ENCODE measurements at places on chromosomes 1 and 21.

GRCh38 chr1:21517161-21517589 lies 8.0 kb downstream of the ALPL start:
- no peak for DNase-seq

- no peak for DNase-seq
Observed at GRCh38 chr1:4108758-4109627, 208.9 kb upstream of the C1orf174 start.

- no peak for DNase-seq
Observed at GRCh38 chr1:232421143-232421796, 208.7 kb downstream of the SIPA1L2 start.

- no peak for DNase-seq
Observed at GRCh38 chr1:53706356-53706755, 32.6 kb downstream of the GLIS1 start.

- no peak for DNase-seq
Observed at GRCh38 chr21:42755766-42756579, 102.6 kb downstream of the PDE9A start.

- peak; percentile 65 for DNase-seq
Observed at GRCh38 chr1:27568300-27569087, 35.5 kb downstream of the AHDC1 start.

DNA sequence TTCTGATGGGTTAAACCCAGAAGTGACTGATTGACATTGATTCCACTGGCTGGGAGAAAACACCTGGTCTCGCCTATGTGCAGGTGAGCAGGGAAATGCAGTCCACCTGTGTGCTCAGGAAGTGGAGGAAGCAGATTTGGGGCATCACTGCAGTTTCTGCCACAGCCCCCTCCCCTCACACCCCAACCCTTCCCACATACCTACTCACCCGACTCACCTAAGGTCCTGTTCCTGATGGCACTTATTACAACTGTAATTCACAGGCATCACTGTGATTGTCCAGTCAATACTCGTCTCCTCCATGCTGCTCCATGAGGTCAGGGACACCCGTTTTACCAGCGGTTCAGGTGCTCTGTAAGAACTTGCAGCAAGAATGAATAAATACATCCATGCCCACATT lies 68.5 kb downstream of the PCP4 start:
- no peak for DNase-seq

DNA sequence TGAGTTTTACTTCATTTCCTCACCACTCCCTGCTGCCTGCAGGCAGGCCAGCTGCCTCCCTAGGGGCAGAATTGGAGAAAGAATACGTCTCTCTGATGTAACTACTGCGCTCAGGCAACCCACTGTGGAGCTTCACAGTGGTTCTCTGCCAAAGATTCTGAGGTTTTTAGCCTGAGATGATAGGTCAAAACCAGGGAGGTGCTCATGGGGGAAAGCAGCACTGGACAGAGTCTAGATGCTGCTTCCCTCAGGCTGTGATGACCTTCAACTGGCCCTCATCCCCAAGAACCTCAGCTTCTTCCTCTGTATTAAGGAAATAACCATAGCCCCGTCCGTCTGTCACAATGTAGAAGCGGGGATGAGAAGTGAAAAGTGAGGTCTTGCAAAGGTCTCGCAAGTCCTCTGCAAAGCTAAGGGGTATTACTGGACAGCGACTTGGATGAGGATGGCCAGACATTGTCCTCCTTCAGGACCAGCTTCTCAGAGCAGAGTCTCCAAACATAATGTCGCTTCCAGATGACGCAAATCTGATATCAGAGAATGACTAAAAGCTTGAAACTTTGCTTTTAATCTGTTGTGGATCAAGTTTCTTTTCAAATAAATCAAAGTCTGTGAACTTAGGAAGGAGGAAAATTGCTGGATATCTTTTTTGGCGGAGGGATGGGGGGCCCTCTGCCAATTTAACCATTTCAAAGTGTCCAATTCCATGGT lies 65.9 kb upstream of the ATP5PO start:
- DNase-seq: no peak

- DNase-seq: no peak
Observed at GRCh38 chr1:33327587-33328325, 6.9 kb upstream of the A3GALT2 start.

GRCh38 chr1:26861286-26861701 lies 1.7 kb upstream of the SFN start:
- no peak for DNase-seq

DNA sequence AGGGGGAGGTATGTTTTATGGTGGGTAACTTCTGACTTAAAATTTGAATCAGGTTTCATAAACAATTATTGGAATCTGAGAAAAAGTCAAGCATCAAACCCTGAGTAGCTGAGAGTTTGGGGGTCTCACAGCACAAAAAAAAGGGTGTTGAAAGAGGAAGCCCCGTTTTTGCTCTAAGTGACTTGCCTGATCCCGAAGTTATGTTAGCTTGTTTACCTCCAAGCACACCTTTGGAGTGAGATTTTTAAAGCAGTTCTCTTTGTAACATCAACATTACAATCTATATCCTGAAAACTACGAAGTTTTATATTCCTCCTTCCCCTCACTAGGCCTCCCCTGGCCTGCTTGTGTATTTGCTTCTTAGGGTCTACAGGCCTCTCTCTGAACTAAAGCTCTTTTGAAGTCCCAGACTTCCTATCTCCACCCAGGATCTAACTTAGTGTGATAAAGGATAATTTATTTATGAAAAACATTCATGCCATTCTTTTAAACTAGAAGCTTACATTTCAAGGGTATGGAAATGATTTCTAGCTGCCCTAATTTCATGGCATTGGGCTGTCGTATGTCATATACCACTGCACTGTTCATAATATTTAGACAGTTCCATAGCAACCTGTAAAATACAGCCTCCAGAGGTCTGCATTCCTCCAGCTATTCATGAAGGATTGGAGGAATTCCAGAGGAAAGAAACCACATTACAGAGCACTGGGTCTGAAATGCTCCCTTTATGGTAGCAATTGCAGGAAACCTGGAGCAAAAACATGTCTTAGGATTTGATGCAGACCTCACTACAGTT lies 36.1 kb upstream of the RGS1 start:
- DNase-seq: no peak

GRCh38 chr1:2255420-2256369 lies 27.6 kb downstream of the SKI start:
- DNase-seq: peak; percentile 62

DNA sequence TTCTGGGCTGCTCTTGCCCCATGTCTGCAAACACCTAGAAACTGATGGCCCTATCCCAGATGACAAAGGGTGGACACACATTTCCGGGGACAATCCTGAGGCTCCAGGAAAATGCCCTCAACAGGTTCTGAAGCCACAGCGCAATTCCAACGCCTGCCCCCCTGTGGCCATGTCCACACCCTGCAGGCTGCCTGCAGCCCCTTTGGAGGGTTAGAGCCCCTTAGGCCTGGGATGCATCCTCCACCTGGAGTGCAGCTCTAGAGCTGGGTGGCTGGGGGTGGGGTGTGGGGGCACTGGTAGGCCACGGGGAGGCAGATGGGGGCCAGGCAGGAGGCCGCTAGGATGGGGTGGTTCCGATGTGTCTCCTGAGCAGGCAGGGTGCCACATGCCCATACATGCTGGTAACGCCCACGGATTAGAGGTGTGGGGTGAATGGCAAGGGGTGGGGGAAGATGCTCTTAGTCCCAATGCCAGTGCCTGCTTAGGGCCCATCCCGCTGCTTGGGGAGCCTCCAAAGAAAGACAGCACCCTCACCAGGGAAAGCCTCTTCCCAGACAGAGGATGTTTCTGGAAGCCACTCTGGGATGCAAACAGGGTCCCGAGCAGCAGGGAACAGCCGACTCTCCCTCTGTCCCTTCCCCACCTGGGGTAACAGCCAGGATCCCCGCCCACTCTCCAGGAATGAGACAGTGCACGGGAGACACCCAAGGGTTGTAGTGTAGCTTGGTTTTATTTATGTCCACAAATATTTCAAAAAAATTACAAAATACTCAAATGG lies 34.0 kb downstream of the SLC45A1 start:
- no peak for DNase-seq

- DNase-seq: no peak
Observed at GRCh38 chr1:94783342-94784189, 36.6 kb upstream of the SLC44A3 start.

DNA sequence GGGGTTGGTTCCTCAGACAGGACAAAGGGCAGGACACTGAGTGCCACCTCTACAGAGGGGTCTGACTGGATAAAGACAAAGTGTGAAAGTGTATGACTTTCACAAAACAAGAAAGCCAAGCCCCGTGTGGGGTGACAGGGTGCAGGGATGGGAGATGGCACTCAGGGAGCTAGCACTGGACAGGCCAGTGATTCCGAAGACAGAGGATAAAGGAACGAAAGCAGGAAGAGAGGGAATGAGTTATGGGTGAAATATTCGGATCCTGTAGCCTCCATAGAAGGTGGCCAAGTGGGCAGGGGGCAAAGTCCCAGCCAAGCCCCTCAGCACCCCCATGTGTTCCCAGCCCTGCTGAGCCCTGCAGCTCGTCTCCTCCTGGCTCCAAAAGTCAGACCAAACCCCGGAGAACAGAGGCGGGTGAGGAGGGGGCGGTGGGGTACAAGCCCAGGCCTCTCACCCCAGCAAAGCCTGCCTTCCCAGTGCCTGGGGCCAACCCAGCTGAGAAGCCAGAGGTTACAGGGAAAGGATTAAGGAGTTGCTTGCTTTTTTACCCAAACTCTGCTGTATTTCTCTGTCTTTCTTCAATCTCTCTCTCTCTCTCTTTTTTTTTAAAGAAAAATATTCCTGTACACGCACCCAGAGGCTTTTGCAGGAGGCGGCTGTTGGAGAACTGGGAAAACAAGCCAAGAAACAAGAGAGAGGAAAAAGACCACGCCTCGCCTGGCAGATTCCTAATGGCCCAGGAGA lies 14.0 kb upstream of the WASF2 start:
- DNase-seq: no peak

- no peak for DNase-seq
Observed at GRCh38 chr1:237003516-237003915, 725 bp downstream of the MT1HL1 start.

- no peak for DNase-seq
Observed at GRCh38 chr1:215188302-215188950, 105.9 kb downstream of the KCNK2 start.

DNA sequence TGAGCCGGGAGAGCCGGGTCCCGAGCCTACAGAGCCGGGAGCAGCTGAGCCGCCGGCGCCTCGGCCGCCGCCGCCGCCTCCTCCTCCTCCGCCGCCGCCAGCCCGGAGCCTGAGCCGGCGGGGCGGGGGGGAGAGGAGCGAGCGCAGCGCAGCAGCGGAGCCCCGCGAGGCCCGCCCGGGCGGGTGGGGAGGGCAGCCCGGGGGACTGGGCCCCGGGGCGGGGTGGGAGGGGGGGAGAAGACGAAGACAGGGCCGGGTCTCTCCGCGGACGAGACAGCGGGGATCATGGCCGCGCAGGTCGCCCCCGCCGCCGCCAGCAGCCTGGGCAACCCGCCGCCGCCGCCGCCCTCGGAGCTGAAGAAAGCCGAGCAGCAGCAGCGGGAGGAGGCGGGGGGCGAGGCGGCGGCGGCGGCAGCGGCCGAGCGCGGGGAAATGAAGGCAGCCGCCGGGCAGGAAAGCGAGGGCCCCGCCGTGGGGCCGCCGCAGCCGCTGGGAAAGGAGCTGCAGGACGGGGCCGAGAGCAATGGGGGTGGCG lies 371 bp downstream of the ARID1A start:
- peak; percentile 60 for DNase-seq

DNA sequence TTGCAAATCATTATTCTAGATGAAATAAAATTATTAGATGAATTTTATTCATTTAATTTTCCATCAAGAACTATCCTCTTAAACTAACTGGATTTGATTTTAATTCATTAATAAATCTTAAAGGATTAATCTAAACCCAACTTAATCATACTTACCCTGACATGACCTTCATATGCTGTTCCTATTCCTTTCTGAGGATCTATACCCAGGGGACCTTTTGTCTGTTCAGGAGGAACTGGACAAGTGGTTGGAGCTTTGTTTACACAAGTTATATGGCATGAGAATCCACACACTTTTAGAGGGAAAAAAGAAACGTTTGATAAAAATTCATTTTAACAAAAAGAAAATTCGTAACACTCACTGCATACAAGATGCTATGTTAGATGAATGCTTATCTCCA lies 95.2 kb downstream of the COQ8A start:
- no peak for DNase-seq

GRCh38 chr1:99590578-99591209 lies 55.2 kb upstream of the PALMD start:
- DNase-seq: no peak

DNA sequence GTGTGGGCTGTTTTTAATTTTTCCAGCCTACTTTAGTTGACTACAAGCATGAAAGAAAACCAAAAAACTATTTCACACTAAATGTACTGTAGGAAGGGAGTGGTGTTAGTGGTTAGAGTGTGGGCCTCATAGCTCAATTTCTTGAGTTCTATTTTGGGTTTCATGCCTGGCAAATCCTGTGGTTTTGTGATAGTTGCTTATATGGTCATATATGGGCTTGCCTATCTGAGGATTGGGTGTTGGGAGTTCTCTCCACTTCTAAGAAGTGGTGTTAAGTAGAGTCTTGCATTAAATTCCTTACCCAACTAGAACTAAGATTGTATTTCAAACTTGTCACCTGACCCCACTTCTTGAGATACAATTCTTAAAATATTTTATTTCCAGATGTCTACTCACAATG lies 37.8 kb upstream of the COL11A1 start:
- no peak for DNase-seq

DNA sequence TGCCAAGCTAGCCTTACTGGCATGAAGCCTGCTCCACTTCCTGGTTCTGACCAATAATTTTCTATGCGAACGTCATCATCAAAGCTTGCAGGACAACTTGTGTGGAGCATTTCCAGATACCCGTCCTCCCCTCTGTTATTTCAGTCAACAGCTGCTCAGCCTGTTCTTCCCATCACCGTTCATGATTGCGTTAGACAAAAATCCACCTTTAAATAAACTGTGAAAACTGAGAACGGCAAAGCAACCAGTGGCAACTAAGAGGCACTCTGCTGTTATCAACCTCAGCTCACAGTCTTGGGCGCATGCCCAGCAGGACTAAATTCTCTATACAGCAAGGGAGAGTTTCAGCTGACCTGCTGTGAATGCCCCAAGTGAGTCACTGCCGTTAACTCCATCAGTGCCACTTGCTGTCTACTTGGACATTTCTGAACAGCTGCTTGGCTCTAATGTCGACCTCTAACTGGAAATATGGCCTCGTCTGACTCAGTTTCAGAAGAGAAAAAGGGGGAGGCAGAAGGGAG lies 207.4 kb upstream of the RUNX1 start:
- no peak for DNase-seq

DNA sequence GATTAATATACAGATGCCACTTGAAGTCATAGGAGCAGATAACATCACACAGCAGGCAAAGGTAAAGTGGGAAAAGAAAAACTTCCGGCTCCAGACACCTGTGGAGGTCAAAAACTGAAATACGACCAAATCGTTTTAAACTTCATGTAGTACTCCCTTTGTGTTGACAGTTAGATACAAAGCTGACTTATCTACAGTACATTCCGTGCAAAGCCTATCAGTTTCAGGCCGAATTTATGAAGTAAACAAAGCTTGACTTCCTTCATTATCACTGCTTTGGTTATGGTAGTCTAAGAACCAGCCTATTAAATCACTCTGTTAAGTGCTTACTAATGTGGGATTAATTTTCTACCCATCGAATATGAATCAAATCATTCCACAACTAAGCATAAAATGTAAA lies 156.3 kb downstream of the SMYD3 start:
- DNase-seq: no peak

- no peak for DNase-seq
Observed at GRCh38 chr1:46549697-46550681, 1.5 kb downstream of the KNCN start.

- no peak for DNase-seq
Observed at GRCh38 chr21:30048570-30048969, 108.8 kb upstream of the GRIK1 start.

Measured in activated naive CD4-positive, alpha-beta T cell (primary cell).